ENCODE measurements at places on chromosomes 4 and X.

DNA sequence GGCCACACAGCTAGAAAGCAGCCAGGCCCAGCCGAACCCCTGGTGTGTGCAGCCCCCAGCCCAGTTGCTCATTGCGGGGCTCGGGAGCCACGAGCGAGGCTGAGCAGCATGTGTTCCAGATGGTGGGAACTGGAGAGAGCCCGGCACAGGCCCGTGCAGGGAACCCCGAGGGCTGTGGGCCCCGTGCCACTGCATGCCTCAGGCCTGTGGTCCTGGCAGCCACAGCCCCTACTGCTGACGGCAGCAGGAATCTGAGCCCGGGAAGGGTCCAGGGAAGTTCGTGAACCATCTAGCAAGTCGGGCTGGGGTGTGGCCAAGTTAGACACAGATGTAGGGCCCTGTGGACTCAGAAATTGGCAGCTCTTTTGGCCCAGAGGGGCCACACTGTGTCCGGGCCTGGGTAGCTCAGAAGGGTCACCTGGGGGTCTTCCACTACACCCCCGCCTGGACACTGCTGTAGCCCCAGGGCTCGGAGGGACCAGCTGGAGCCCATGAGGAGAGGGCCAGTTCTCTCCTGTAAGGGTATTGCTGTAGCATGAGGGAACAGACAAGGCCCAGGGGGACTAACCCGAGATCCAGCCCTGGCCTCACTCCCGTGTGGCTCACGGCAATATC is 12.1 kb downstream of the HTRA3 start:
- no peak for DNase-seq

GRCh38 chr4:96136056-96136455 is 296.2 kb downstream of the PDHA2 start:
- DNase-seq: no peak

GRCh38 chr4:11614426-11614825 is 185.7 kb upstream of the HS3ST1 start:
- no peak for DNase-seq

- DNase-seq: no peak
Measured at GRCh38 chrX:40273356-40274050, 175.7 kb upstream of the BCOR start.

- DNase-seq: no peak
Measured at GRCh38 chr4:169105620-169106019, 95.6 kb upstream of the CBR4 start.

DNA sequence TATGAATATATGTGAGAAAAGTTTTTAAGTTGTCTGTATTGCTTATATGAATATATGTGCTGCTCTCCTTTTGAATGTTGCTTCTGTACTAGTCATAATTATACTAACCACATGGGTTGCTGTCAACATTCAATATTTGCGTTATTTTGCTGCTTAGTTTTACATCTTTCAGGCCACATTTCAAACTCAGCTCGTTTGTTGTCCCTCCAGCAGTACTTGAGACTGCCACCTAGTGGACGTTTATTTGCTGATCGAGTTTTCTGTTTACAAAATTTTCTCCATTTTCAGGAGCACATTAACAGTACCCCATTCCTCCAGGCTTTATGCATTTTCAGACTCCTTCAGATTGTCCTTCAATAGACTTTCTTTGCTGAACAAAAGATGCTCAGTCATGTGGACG is 75.8 kb downstream of the NUDT11 start:
- DNase-seq: peak; percentile 25

Data from stimulated activated CD8-positive, alpha-beta memory T cell treated with anti-CD3 and anti-CD28 coated beads, Interleukin-4, amount 100 ng/mL, for 48 hours (primary cell).